ENCODE measurements at places on chromosomes 7 and 10. TPM values are rescaled to one million over a fixed set of nuclear protein-coding genes. Genes with fewer than 3 reads are reported as not detected.
A peak's percentile ranks its signal among the peaks of the same experiment; 100 is the strongest.

TMEM130 gene
- 0.14 TPM for total RNA-seq

MTPN gene
- total RNA-seq = 71.7 TPM

RSPH10B gene
- total RNA-seq = not detected

EPHB6 gene
- 3.0 TPM for total RNA-seq

PLAU gene
- total RNA-seq = 8.0 TPM

DUSP5 gene
- 6.4 TPM for total RNA-seq

ADAM12 gene
- total RNA-seq = 1.1 TPM

ADAMTS14 gene
- 3.8 TPM for total RNA-seq

FFAR4 gene
- total RNA-seq = 0.75 TPM

GNG11 gene
- 4.4 TPM for total RNA-seq

GIMAP5 gene
- 2.6 TPM for total RNA-seq

ADAM22 gene
- 17.3 TPM for total RNA-seq

PAOX gene
- 11.3 TPM for total RNA-seq

KLF14 gene
- total RNA-seq = not detected

DNA sequence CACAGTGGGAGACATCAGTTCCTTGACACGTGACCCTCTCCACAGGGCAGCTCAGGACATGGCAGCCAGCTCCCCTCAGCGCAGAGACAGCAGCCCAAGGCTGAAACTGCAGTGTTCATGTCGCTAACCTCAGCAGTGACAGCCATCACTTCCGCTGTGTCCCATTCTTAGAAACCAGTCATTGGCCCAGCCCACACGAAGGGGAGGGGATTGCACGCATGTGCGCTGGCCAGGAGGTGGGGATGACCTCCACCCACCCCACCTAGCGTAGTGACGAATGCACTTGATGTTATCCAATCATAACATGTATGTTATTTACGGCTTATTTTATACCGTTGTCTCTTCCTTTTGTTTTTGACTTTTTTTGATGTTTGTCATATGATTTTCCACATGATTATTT lies 36.9 kb upstream of the EGFR start:
- DNase-seq = no peak

DNA sequence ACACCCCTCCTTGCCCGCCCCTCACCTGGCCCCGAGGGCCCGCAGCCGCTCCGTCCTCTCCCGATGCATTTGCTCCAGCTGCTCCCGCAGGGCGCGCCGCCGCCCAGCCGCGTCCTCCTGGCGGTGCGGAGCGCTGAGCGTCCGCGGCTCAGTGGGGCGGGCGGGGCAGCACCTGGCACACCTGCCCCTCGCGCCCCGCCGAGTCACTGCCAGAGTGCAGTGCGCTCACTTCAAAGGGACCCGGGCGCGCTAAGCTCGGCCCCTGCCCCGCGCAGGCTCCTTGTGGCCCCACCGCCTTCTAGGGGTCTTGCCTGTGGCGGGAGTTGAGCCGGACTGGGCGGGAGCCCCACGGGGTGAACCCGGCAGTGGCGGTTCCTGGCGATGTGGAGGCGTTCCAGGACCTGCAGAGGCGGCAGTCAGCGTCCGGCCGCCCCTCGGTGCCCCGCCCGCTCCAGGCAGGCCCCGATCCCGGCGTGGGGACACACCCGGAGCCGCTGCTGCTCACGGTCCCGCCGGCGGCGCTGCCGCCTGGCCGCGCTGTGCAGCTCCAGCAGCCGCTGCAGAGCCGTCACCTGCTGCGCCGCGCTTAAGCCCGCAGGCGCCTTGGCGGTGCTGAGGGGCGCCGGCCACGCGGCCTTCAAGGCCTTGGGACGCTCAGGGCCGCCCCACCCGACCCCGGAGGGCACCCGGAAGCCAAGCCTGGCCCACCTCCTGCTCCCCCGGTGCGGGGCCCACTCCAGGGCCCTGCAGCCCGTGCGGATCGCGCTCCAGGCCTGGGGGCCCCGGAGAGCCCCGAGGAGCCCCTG lies 6.7 kb downstream of the ATP6V1F start:
- DNase-seq = peak; percentile 74

GRCh38 chr10:60944058-60944909 lies at the start of gene RHOBTB1:
Gene RHOBTB1, minus strand, starts transcription at chr10:60944185. Its CDS starts 32,643 bp downstream, at chr10:60911542.
- DNase-seq = peak; percentile 79

DNA sequence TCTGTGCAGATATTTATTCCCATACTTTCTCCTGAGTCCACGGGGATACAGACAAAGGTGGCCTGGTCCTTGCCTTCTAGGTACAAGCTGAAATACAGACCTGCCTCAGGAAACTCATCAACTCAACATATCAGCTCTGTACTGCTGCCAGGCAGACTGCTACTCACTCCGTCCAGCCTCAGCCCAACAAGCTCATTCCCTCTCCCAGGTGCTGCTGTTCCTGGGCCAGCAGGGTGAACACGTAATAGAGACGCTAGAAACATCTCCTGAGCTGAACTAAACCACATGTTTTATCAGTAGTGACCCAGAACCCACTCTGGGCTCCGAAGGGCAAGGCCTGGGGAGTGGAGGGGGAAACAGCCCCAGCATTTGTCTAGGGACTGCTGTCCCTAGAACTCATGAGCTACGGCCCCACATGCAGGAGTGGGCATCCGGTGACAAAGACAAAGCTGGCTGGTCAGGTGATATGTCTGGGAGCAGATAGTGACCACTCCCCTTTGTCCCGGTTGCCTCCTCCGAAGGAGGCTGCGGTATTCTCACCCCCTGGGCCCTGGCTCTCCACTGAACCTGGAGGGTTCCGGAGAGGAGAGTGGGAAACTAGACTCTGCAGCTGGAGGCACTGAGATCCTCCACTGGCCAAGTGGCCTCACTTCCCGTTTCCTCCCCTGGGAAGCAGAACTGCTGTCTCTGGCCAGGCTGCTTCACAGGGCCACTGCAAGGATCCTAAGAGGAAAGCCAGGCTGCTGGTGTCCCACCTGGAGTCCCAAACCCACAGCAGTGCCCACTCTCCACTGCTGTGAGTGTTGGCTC lies 116.1 kb downstream of the FAM53B start:
- no peak for DNase-seq

GRCh38 chr7:55977831-55978230 lies 13.4 kb downstream of the NIPSNAP2 start:
- DNase-seq = no peak

DNA sequence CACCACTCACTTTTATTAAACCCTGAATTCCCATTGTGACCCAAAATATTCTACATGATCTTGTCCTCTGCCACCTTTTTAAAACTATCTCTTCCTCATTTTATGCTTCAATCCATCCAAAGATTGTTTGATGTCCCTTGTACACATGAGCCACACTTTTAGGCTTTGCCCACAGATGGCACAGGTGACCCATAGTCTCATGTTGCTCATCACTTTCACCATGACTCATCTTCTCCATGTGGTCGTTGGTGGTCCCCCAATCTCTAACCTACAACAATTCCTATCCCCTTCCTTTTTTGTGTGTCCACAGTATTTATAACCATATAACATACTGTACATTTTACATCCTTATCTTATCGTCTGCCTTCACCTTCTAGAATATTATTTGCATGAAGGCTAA lies 271.5 kb upstream of the ZWINT start:
- no peak for DNase-seq

- DNase-seq = no peak
These were observed 27.4 kb upstream of the DGKI start for GRCh38 chr7:137873979-137874777.

DNA sequence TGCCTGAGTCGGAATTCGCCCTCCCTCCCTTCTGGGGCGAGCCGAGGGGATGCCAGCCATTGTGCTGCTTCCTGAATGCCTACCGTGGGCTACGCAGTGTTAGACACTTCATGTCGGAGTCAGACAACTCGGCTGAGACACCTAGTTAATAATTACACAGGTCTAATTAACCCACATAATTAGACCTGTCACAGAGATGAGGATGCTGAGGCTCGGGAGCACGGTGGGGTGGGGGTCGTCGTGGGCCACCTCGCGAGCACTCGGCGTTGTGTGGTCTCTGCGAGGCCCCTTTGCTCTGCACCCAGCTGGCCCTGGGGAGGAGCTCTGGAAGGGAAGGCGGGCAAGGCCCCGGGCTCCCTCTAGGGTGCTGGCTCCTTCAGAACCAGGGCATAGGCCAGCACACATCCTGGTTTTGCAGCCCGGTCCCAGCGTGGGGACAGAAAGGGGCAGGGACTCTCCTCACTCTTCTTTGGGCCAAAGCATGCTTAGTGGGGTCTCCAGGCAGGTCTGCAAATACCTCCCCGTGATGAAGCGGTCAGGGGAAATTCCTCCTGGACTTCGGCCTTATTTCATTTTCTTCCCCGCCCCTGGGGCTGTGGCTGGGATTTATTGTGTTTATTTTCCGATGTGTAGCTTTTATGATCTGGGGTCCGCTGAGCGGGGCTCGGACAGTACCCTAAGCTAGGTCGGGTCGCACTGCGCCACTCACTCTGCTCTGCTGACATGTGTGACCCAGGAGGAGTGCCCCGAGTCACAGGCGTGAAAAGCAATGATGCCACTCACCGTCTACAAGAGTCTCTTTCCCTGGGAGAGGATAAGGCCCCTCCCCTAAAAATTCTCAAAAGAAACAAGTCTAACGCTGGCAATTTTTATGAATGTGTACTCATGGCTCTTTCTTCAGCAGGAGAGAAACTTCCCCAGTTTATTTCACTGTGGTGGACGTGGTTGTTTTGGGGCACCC lies 4.9 kb upstream of the FOXL3 start:
- peak; percentile 75 for DNase-seq

- DNase-seq = no peak
These were observed 245.2 kb upstream of the PRSS58 start for GRCh38 chr7:142503036-142503435.

DNA sequence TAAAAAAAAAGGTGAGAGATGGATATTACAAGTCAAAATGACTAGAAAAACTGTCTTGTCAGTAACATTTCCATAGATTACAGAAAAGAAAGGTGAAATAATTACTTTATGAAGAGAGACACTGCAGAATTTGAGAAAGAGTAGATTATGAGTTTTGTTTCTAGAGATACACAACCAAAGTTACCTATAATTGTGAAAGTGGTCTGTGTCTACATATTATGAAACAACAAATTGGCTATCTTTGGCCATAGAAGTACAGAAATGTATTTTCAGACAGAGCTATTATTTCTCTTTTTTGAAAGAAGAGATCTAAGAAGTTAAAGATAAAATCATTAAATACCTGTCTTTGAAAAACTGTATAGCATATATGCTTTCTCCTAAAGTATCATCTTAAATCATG lies 30.1 kb downstream of the KCND2 start:
- no peak for DNase-seq

DNA sequence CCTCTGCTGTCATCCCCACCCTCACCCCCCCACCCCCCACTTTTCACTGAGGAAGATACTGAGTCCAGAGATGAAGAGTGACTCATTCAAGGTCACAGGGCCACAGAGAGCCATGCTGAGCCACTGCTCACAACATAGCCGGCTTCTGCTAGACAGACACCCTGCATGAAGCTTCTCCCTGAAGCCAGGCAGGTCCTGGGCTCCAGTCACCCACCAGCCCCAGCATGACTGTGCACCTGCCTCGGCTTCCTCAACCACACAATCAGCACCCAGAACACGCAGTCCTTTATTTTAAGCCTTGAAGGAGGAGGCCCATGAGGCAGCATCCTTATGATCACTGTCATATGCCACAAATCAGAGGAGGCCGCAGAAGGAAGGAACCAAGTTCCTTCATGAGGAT lies 19.2 kb upstream of the PRKAG2 start:
- DNase-seq = no peak

GRCh38 chr7:37982423-37982822 lies 62.0 kb downstream of the EPDR1 start:
- DNase-seq = no peak

DNA sequence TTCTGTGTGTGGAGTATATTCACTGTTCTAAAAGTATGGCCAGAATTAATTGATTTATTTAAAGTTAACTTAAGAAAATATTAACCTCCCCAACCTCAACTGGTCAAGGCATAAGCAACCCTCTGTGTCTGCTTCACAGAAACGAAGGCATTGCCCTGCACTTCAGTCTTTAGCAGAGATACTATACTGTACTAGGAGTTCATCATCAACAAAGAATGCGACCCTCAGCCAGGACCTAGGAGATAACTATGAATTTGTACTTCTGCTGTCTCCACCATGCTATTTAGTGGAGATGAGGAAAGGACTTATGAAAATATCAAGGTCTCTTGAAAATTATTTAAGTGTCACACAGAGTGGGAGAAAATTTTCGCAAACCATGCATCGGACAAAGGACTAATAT lies 35.7 kb upstream of the SEMA3D start:
- DNase-seq = no peak

DNA sequence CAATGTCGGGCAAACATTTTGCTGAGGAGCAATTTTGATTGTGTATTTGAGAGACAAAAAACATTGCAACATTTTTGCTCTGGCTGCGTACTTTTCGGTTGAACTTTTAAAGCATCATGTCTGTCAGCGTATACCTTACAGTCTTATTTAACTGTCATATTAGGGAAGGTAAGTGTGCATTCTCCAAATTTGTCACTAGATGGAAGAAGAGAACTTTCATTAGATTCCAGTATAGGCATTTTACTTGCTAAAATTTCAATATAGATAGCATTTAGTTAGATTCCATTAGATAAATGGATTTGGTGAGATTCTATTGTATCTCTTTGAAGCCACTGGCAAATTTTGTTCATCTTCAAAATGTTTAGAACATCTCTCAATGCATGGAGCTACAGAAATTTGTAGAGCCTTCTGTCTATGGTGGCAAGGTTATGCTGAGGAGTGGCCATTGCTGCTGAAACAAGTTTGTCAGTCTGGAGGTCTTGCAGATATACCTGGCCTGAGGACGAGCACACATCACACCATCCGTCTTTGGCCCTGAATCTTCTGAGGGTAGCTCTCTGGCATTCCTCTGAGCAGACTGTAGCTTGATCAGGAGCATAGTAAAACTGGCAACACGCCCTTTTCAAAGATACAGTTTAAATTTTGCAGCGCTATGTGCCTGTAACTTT lies 437.5 kb upstream of the MBL2 start:
- no peak for DNase-seq

- DNase-seq = no peak
These were observed 220.5 kb downstream of the CCSER2 start for GRCh38 chr10:84548869-84549268.

DNA sequence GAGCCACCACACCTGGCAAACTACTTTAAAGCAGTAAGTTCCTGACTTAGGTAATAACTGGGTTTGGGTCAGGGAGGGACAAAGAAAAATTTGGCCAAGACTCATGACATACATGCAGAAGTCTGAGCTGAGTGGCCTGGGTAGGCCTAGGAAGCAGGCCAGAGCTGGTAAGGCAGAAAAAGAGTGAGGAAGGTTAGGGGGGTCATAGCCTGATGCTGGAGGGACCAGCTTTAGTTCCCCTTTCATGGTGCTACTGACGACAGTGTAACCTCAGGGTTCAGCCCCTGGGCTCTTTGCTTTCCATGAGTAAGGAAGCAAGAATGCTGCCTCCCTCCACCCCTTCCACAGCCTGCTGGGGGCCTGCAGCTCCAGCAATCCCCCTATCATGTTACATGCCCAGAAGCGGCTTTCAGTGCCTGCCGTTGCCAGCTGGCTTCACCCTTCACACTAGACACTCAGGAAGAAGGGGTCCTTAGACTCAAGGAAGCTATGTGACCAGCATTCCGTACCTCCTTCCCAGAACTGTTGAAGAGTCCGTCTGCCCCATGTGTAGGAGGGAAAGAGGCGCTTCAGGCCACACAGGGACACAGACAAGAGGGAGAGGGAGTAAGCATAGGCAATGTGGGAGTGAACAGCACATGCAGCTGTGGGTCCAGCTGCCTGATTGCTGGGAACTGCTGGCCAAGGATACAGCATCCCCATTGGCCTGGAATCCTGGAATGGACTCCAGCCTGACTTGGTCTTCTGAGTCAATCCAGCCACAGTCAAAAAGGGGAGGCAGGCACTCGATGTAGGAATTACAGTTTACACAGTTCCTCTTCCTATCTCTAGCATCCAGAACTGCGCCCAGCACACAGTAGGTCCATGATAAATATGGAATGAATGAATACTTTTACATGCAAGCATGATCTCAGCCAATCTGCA lies 4.1 kb upstream of the PLAU start:
- DNase-seq = peak; percentile 49

GRCh38 chr7:45203936-45204445 lies 46.4 kb downstream of the RAMP3 start:
- DNase-seq = no peak

Measured in transverse colon (tissue), 4 donors.